AG08395 (cell line): ENCODE measurements at places on chromosomes 16 and 17.

GRCh38 chr17:63753215-63753614 is 11.6 kb upstream of the STRADA start:
- DNase-seq = no peak

DNA sequence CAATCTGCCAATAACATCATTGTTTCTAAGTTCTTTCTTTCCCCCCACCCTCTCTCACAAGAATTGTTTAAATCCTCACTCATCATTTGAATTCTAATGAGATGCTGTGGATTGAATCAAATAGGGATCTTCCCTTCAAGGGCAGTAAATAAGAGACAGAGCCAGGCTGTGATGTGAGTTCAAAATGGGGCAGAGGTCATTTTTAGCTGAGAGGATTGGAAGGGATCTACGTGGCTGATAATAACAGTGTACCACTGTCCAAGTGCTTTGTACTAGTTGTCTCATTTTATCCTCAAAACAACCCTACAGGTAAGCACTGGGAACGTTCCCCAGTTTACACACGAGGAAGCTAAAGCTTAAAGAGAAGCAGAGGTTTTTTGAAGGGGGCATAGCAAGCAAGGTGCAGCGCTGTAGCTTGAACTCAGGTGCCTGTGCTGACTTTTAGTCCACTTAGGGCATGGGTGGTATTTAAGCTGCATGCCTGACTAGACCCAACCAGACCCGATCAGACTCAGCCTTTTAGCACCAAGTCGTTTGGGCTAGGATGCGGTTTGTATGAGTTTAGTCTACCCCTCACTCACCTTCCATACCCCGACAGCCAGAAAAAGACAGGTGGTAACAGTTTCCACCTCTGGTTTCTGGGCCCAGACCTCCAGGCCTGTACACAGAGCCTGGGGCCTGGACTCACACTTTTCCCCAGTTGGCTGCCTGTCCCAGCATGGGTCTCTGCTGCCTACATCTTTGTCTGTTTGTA is 39.2 kb upstream of the CCR7 start:
- DNase-seq = no peak

DNA sequence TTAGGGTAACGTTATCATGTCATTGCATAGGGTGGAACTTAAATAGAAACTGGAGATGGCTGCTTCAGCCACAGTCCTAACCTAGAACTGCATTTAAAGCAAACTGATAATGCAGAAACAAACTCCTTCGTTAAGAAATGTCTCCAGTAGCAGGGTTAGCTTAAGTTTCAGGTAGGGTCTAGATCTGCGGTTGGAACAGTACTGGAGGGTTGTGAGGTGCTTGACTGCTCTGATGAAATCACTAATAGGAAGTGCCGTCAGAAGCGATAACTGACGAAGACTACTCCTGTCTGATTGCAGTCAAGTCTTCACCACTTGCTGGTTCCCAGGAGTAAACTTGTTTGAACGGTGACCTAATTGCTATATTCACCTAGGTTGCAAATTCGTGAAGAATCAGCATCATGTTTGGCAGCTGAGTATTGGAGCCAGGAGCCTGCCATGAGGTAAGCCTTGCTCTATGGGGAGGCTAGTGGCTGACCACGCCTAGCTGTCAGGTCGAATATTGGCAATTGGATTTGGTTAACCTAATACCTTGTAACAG is 24.5 kb downstream of the TRPV2 start:
- no peak for DNase-seq

DNA sequence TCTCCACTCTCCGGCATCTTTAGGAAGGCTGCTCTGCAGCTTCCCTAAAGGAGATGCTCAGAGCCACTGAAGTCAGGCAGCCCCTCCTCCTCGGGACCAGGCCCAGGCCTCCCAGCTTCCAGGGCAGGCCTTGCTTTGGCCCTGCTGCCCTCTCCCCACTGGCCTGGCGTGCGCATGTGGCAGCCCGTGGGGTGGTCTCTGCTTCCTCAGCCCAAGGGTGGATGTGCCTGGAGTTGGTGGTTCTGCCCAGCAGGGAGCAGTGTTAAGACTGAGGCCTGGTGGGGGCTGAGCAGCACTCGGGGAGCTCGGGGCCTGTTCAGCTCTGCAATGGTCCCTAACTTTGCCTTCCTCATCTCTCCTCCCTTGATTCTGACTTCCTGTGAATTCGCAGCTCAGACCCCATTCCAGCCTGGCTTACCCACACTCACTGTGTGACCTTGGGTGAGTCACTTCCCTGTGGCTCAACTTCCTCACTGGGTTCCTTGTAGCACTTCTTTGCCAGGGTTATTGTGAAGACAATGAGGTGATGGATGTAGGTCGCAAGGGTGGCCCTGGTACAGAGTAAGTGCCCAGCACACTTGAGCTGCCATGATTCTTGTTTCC is 63.2 kb downstream of the NKD1 start:
- no peak for DNase-seq

DNA sequence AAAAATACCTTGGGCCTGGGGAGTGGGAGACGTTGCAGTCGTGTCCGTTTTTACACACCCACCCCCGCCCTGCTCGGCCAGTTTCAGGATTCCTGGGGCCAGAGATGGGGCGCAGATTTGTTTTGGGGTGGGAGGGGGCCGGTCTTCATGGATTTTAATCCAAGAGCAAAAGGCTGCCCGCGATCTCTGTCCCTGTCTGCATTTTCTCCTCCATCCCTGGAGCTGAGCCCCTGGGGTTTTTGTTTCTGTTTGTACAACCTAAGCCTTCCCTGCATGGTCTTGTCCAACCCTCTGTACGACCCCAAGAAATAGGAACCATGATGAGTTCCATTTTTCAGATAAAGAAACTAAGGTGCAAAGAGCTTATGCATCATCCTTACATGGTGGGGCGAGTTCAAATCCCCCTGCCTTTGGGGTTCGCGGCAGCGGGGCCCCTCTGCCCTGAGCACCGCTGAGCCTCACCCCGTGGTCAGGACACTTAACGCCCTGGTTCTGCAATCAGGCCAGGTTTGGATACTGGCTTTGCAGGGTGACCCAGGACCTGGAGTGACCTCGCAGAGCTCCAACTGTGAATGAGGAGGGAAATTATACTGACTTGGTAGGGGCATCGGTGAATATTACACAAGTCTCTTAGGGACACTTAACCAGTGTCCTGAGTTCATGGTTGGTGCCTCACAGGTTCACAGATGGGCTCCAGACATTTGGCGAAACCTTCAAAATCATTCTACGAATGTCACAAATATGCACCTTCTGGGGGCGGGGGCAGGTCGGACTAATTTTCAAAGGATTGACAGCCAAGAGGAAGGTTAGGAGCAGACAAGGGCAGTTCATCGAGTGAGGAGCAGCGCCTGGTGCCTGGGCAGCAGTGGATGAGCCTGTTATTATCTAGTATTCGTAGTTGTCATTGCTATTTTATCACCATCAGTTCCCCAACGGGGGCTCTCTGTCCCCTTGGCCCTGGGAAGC is 4.1 kb upstream of the FOXF1 start:
- no peak for DNase-seq

GRCh38 chr16:78770353-78771091 is 671.1 kb downstream of the WWOX start:
- DNase-seq = peak; percentile 66

DNA sequence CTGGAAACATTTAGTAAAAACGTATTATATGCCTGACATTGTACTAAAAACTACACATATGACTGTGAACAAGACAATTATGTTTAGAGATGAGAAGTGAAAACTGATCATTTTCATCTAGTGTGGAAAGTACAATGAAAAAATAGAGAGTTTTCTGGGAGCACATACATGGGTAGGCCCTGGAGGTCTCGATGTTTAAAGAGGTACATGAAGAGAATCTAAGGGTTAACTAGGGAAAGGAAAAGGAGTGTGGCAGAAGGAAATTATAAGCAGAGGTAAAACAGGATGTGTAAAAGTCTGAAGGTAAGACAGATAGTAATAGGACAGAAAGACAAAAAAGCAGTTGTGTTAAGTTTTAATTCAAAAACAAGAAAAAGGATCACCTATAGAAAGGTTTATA is 113.7 kb downstream of the USP32 start:
- DNase-seq = no peak

- DNase-seq = no peak
Measured at GRCh38 chr17:40664582-40665333, at the start of gene KRT222. Gene KRT222, minus strand, starts transcription at chr17:40665177. Its CDS starts 78 bp downstream, at chr17:40665099.

GRCh38 chr16:88936556-88937205 is 40.3 kb downstream of the CBFA2T3 start:
- no peak for DNase-seq

DNA sequence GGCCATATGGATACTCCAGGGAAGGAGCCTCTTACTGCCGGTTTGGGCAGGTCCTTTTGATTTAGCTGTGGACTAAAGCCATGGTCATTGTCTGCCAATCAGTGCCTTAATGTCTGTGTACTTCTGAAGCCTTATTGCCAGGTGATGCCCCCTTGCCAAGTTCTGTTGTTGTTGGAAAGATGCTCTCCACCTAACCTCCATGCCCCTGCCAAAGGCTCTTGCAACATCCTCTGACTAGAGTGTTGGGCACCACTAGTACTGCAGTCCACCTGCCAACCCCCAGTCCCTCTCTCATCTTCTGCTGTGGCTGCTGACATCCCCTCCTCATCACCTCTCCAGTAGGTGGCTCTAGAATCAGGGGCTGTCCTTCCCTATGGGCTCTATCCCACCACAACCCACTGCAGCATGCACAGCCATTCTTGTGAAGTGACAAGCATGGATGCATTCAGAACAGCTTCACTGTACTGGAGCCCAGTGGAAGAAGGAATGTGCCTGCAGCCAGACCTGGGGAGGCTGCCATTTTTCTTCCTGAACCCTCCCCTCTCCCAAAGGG is 375.3 kb upstream of the CDH5 start:
- DNase-seq = no peak

DNA sequence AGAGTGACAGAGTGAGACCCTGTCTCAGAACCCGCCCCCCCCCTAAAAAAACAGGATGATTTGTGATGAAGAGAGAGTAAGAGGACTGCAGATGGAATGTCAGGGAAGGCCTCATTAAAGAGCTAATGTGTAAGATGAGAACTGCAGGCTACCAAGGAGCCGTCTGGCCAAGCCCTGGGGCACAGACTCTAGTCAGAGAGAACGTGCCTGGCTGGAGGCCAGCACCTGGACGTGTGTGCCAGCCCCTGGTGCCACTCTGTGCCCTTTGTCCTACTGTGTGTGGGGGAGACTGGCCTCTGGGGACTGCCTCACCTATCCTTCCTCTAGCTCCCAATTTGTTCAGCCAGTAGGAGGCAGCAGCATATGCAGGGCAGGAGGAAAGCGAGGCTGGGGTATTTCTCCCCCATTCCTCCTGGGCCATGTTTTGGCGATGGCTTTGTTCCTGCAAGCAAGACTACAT is 37.1 kb downstream of the KNOP1 start:
- no peak for DNase-seq

DNA sequence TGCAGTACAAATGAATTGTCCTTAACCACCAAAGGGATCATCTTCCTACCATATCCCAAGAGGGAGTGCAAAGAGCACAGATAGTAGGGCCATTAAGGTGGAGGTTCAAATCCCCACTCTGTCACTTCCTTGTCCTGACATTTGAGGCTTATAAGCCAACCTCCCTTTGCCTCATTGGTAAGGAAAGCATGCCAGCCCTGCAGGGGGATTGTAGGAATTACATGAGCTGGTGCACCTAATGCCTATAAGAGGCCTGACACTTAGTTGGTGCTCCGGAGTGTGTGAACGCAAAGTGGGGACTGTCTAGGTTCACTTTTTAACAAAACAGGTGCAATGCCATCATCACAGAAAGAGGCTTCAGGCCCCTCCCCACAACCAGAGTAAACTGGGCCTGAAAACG is 374.4 kb downstream of the SNX29 start:
- DNase-seq = no peak

DNA sequence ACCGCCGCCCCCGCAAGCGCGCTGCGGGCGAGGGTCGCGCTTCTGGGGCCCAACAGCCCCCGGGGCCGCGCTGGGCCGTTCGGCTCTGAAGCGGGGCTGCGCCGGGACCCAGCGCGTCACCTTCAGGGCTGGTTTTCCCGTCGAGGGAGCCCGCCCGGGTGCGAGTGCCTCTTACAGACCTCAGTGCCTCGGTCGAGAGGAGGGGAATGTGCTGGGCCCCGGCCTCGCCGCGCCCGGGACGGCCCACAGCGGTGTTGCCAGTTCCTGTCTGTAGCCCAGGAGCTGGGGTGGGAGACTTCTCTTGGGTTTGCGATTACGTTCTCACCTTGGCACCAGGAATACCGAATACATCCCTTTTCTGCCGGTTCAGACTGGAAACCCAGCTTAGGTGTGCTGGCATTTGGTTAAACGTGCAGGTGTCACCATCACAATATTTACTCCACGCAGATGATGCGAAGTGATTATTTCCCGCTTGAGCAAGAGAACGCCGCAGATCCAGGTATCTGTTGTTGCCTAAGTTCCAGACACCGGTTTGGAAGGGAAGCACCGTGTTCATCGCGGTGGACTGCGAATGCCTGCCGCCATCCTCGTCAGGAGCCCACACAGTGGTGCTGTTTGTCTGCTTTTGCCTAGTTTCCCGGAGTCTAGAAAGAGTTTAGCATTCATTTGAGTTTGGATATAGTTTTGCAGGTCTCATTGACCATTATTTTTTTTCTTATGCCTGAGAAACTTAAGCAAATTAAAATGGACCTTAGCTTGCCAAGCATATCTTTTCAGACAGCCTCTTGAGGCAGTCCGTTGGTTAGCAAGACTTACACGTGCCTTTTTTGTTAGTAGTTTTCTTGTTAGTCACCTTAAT is 914 bp downstream of the MAP1LC3B start:
- DNase-seq = no peak

- DNase-seq = peak; percentile 62
Measured at GRCh38 chr17:1000597-1001461, 3.9 kb downstream of the TIMM22 start.

- DNase-seq = peak; percentile 53
Measured at GRCh38 chr16:46573008-46573833, 48.0 kb downstream of the SHCBP1 start.

GRCh38 chr17:31736855-31737625 is 122.0 kb downstream of the COPRS start:
- DNase-seq = no peak

DNA sequence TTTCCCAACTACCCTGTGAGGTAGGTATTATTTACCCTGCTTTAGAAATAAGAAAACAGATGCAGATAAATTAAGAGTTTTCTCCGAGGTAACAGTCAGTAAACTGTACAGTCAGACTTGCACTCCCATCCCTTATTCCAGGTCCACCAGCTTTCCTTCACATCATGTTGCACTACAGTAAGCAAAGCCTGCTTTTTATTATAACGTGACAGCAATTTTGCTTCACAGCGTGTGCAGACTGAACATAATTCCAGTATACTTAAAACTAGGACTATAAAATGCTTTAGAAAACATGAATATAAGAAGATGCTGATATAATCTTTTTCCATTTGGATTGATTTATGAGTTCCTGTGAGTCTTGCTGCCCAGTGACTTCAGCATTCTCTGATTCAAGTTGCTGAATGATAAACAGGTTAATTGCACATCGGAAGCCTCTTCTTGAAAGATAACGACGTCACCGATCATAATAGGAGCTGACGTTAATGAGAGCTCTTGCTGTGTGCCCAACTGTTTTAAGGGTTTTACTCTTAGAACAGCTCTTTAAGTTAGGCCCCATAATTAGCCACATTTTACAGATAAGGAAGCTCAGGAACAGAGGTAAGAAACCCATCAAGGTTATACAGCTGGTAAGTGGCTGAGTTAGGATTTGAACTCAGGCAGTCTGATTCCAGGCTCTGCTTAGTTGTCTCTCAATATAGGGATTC is 1.4 kb downstream of the LIG3 start:
- DNase-seq = no peak

- DNase-seq = no peak
Measured at GRCh38 chr16:69100071-69100691, 5.3 kb upstream of the HAS3 start.
